CD8-positive, alpha-beta memory T cell (primary cell): ENCODE measurements at places on chromosomes 4 and X. TPM values are rescaled to one million over a fixed set of nuclear protein-coding genes. Genes with fewer than 3 reads are reported as not detected.

Gene ODAPH
- not detected for total RNA-seq

Gene MSANTD1
- 0.38 TPM for total RNA-seq

Gene KDM6A
- total RNA-seq: 20.7 TPM

Gene ADGRA3
- 2.2 TPM for total RNA-seq

Gene CPXCR1
- total RNA-seq: not detected

Gene XK
- total RNA-seq: 0.22 TPM

Gene LNX1
- total RNA-seq: not detected

Gene SPIN3
- 5.6 TPM for total RNA-seq

Gene ARR3
- not detected for total RNA-seq

Gene MAP3K15
- total RNA-seq: 0.13 TPM

Gene UGT2B15
- not detected for total RNA-seq
